ENCODE measurements at places on chromosomes 13 and 19. TPM values are rescaled to one million over a fixed set of nuclear protein-coding genes. Genes with fewer than 3 reads are reported as not detected.

Gene SLC17A7
- total RNA-seq = 0.99 TPM

DNA sequence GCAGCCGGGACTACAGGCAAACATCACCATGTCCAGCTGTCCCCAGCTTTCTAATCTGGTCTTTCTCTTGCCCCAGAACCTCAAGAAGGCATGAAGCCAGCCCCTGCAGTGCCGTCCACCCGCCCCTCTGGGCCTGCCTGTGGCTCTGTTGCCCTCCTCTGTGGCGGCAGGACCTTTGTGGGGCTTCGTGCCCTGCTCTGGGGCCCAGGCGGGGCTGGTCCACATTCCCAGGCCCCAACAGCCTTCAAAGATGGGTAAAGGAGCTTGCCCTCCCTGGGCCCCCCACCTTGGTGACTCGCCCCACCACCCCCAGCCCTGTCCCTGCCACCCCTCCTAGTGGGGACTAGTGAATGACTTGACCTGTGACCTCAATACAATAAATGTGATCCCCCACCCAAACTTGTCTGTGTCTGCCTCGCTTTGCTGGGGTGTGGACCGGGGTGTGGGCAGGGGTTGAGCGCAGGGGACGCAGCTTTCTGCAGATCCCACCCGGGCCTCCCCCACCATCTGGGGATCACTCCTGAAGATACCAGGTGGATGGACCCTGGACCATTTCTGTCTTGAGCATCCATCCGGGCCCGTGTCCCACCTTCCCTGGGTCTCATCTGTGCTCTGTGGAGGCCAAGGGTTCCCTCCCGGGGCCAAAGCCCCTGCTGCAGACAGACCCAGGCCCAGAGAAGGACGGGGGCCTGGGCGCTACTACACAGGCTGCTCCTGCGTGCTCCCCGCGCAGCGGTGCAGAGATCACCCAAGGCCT, 15.3 kb downstream of the PRKCSH start:
- no peak for DNase-seq

- DNase-seq = peak; percentile 42
Observed at GRCh38 chr13:32409561-32410421, 18.1 kb downstream of the N4BP2L1 start.

DNA sequence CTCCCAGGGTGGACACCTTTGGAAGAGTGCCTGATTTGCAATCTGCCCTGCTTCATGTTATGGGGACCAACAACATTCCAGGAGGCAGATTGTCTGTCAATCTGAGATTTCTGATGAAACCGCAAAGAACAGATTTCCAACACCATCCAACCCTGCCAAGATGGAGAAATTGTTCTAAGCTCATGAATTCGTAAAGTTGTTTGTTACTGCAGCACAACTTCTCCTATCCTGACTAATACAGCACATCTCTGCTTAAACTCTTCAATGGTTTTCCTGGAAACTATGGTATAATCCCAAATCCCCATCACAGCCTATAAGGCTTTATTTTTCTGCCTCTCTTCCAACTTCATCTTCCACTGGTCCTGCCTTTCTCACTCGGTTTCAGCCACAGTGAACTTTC, 210.3 kb upstream of the TSHZ3 start:
- no peak for DNase-seq

GRCh38 chr13:35554972-35555623, 78.6 kb upstream of the MAB21L1 start:
- no peak for DNase-seq

All from left ventricle myocardium inferior (tissue), 1 donor.